ENCODE measurements at places on chromosomes 13 and 19. TPM values are rescaled to one million over a fixed set of nuclear protein-coding genes. Genes with fewer than 3 reads are reported as not detected.

Gene SRRM5
- total RNA-seq: not detected

Gene SUPT20H
- total RNA-seq: 50.5 TPM

Gene LRRC63
- 0.22 TPM for total RNA-seq

Gene CYP2A6
- total RNA-seq: not detected

Gene SERTM1
- under 0.01 TPM for total RNA-seq

Gene SPTBN4
- total RNA-seq: 7.4 TPM

Gene NCCRP1
- not detected for total RNA-seq

Gene CACNA1A
- 10.1 TPM for total RNA-seq

Gene ZNF681
- total RNA-seq: 0.77 TPM

Gene FFAR1
- total RNA-seq: not detected

Gene SERP2
- 6.9 TPM for total RNA-seq

Gene GIPC1
- total RNA-seq: 189 TPM

Gene LSM4
- 122 TPM for total RNA-seq

Gene CYP4F3
- total RNA-seq: not detected

Gene NKPD1
- 0.44 TPM for total RNA-seq

Gene SELENOV
- not detected for total RNA-seq

Gene MISP
- total RNA-seq: 0.12 TPM

Gene ZNF823
- 7.9 TPM for total RNA-seq

Gene APOC1
- 1.4 TPM for total RNA-seq

Gene PRSS57
- not detected for total RNA-seq

Gene TSSK6
- 2.0 TPM for total RNA-seq

Gene PDX1
- total RNA-seq: not detected

Gene IQCN
- 0.50 TPM for total RNA-seq

Gene ZNF85
- total RNA-seq: 3.5 TPM

Gene UFM1
- 139 TPM for total RNA-seq

Gene CEACAM1
- total RNA-seq: under 0.01 TPM

Gene TRPC4
- 4.8 TPM for total RNA-seq

Gene TMPRSS9
- total RNA-seq: not detected

Gene FCHO1
- total RNA-seq: 1.00 TPM

Gene NCR1
- not detected for total RNA-seq

Gene PNMA8B
- total RNA-seq: 0.44 TPM

Gene SIGLEC8
- not detected for total RNA-seq

Gene C19orf67
- not detected for total RNA-seq

Gene ZNF541
- total RNA-seq: 0.12 TPM

Gene F7
- total RNA-seq: not detected

Gene PSG7
- total RNA-seq: not detected

Gene FXYD1
- 0.33 TPM for total RNA-seq

Gene OR10H1
- total RNA-seq: not detected

Gene KIR2DL3
- not detected for total RNA-seq

Gene ERFL
- total RNA-seq: under 0.01 TPM

Gene SSBP4
- 63.0 TPM for total RNA-seq

Gene ZNF302
- 10.3 TPM for total RNA-seq

Gene CGB8
- total RNA-seq: not detected

Gene ZNF526
- total RNA-seq: 16.9 TPM

Gene IL12RB1
- total RNA-seq: not detected

Gene LMTK3
- total RNA-seq: 0.37 TPM

Gene PBX4
- total RNA-seq: 1.9 TPM

Gene PSG1
- total RNA-seq: 0.62 TPM

Gene SERTAD1
- 23.4 TPM for total RNA-seq

Gene TUBA3C
- total RNA-seq: not detected

Gene POLD1
- 31.4 TPM for total RNA-seq

Gene NMRK2
- not detected for total RNA-seq

Gene KLK7
- total RNA-seq: not detected

Gene ZNF527
- total RNA-seq: 5.6 TPM

Gene ENOX1
- total RNA-seq: 4.2 TPM

Data from uterine smooth muscle cell (primary cell).